ENCODE measurements at places on chromosomes 7 and 10.
A peak's percentile ranks its signal among the peaks of the same experiment; 100 is the strongest.

GRCh38 chr10:80411681-80412220 is 3.4 kb downstream of the PRXL2A start:
- H3K27me3 ChIP-seq: peaks cover 23% of the 10 kb centered on the region
- DNase-seq: no peak
- H3K4me1 ChIP-seq: peaks cover 25% of the 10 kb centered on the region

DNA sequence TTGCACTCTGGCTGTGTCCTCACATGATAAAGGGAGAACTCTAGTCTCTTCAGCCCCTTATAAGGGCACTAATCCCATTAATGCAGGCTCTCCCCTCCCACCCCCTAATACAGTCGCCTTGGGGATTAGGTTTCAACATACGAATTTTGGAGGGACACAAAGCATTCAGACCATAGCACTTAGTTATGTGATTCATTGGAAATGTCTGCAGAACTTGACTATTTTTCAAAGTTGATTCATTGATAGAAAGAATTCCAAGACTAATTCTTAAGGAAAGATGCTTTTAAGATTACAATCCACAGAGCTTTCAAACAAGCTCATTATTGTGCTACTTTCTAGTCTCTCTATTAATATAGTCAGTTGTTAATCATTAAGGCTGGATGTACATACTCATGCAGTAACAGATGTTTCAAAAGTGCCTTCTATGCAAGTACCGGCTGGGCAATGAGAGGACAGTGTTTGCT is 85.3 kb upstream of the RPA3 start:
- peaks cover 20% of the 10 kb centered on the region for H3K4me1 ChIP-seq
- DNase-seq: peak; percentile 16
- no peaks in the 10 kb centered on the region for H3K36me3 ChIP-seq
- H3K27ac ChIP-seq: no peak overlapping the region
- no peak overlapping the region for H3K4me3 ChIP-seq

- H3K27ac ChIP-seq: no peak overlapping the region
- H3K36me3 ChIP-seq: peaks cover 12% of the 10 kb centered on the region
- no peak overlapping the region for H3K4me3 ChIP-seq
- no peaks in the 10 kb centered on the region for H3K27me3 ChIP-seq
Observed at GRCh38 chr10:50392966-50393718, 141.8 kb upstream of the ASAH2 start.

DNA sequence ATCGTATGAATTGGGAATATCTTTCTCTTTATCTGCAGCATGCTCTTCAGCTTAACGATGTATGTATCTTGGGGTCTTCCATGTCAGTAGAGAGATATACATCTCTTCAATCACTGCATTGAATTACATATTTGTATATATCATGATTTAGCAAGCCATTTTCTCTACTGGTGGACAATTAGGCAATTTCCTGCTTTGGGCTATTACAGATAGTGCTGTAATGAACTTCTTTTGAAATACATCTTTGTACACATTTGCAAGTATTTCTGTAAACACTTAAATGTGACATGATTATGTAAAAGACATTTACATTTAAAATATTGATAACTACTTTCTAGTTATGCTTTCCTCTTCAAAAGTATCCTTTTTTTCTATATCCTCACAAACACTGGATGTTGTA is 199.0 kb downstream of the PPP1R9A start:
- H3K36me3 ChIP-seq: no peaks in the 10 kb centered on the region
- no peaks in the 10 kb centered on the region for H3K4me1 ChIP-seq
- no peak overlapping the region for H3K4me3 ChIP-seq
- no peak for DNase-seq

GRCh38 chr7:105800442-105800841 is 76.0 kb downstream of the ATXN7L1 start:
- peak overlapping the region; percentile 18 for H3K4me3 ChIP-seq
- H3K36me3 ChIP-seq: no peaks in the 10 kb centered on the region
- H3K27ac ChIP-seq: peak overlapping the region; percentile 27
- peaks cover 4% of the 10 kb centered on the region for H3K27me3 ChIP-seq
- no peak for DNase-seq

- H3K4me3 ChIP-seq: no peak overlapping the region
- no peaks in the 10 kb centered on the region for H3K36me3 ChIP-seq
- H3K27me3 ChIP-seq: peaks cover 4% of the 10 kb centered on the region
- no peaks in the 10 kb centered on the region for H3K4me1 ChIP-seq
- no peak overlapping the region for H3K27ac ChIP-seq
- no peak for DNase-seq
Observed at GRCh38 chr7:26348234-26348851, 56.7 kb downstream of the SNX10 start.

DNA sequence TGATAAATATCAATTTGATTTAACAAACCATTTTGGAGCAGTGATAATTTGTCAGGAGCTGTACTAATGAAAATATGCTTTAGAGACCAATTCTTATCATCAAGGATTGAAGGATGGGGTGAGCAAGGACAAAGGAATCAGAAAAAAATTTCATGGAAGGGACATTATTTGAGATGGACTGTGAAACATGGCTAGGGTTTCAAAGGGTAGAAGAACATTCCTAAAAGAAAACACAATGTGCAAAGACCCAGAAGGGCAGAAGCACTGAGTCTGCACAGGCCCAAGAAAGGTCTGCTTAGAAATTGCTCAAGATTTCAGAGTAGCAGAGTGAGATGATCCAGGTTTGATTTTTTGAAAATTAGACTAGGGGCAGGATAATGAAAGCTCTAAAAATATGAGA is 174.5 kb downstream of the LRRN3 start:
- no peak overlapping the region for H3K27ac ChIP-seq

DNA sequence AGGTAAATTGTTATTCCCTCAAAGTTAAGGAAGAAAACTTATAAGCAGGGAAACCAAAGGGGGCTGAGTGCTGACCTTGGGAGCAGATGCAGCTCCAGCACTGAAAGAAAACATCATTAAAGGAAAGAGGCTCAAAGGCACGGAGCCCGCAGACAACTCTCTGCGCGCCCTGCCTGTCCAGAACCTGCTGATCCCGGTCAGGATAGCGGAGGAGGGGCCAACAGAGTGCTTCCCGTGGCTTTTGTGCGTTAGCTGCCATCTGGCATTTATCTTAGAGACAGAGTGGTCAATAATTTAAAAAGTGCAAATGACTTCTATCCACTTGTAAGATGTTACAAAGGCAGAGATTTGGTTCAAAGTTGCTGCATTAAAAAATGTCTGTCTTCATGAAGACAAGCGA is 162.1 kb downstream of the FANK1 start:
- no peaks in the 10 kb centered on the region for H3K36me3 ChIP-seq
- no peak overlapping the region for H3K4me3 ChIP-seq
- DNase-seq: no peak
- H3K27me3 ChIP-seq: peaks cover 12% of the 10 kb centered on the region
- H3K27ac ChIP-seq: no peak overlapping the region

DNA sequence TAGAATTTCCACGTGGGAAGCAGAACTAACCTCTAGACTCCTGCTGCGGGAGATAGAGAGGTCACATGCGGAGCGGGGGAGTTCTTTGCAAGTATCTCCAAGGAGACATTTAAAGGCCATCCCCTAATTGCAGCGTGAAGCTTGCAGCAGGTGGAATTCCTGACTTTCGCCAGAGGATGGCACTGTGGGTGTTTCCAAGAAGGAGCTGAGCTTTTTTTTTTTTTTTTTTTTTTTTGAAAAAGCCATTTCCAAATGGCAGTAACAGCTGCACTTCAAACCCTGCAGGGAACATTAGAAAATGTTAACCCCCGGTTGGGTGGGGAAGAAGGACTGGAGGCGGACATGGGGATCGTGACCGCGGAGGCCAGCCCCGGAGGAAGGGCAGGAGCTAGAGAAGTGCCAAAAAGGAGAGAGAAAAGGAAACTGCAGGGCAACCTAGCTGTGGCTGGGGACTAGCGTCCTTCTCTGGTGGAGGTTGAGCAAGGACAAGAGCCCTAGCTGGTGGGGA is 487.7 kb downstream of the TYW1 start:
- H3K4me1 ChIP-seq: no peaks in the 10 kb centered on the region
- no peak overlapping the region for H3K27ac ChIP-seq
- no peak overlapping the region for H3K4me3 ChIP-seq
- peak; percentile 38 for DNase-seq
- H3K27me3 ChIP-seq: peaks cover 13% of the 10 kb centered on the region

- no peaks in the 10 kb centered on the region for H3K36me3 ChIP-seq
- no peak overlapping the region for H3K27ac ChIP-seq
- H3K4me1 ChIP-seq: peaks cover 8% of the 10 kb centered on the region
- DNase-seq: no peak
Observed at GRCh38 chr7:81777697-81778096, 7.8 kb upstream of the HGF start.

GRCh38 chr10:119871881-119872609 is 598 bp downstream of the MCMBP start:
- DNase-seq: no peak
- peak overlapping the region; percentile 96 for H3K4me3 ChIP-seq
- peak overlapping the region; percentile 88 for H3K27ac ChIP-seq
- peaks cover 6% of the 10 kb centered on the region for H3K36me3 ChIP-seq
- peaks cover 2% of the 10 kb centered on the region for H3K27me3 ChIP-seq
- peaks cover 50% of the 10 kb centered on the region for H3K4me1 ChIP-seq

DNA sequence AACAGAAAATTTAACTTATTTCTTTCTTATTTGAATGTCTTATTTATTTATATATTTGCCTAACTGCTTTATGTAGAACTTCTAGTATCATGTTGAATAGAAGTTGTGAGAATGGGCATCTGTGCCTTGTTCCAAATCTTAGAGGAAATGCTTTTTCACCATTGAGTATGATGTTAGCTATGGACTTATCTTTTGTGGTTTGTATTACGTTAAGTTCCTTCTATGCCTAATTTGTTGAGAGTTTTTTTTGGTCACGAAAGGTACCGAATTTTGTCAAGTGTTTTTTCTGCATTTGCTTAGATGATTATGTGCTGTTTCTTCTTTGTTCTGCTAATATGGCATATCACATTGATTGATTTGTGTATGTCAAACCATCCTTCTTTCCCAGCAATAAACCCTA is 161.0 kb upstream of the TRIM24 start:
- H3K4me3 ChIP-seq: no peak overlapping the region
- H3K4me1 ChIP-seq: no peaks in the 10 kb centered on the region
- no peaks in the 10 kb centered on the region for H3K36me3 ChIP-seq

GRCh38 chr10:47347303-47347675 is 874 bp upstream of the RBP3 start:
- no peaks in the 10 kb centered on the region for H3K36me3 ChIP-seq
- H3K4me1 ChIP-seq: no peaks in the 10 kb centered on the region
- H3K4me3 ChIP-seq: no peak overlapping the region
- no peak for DNase-seq

- H3K4me1 ChIP-seq: no peaks in the 10 kb centered on the region
- DNase-seq: no peak
- H3K4me3 ChIP-seq: no peak overlapping the region
- H3K27me3 ChIP-seq: no peaks in the 10 kb centered on the region
- H3K27ac ChIP-seq: no peak overlapping the region
Observed at GRCh38 chr7:83038787-83039186, 123.9 kb downstream of the PCLO start.

GRCh38 chr10:61280303-61280702 is 172.9 kb downstream of the TMEM26 start:
- peaks cover 21% of the 10 kb centered on the region for H3K4me1 ChIP-seq
- H3K4me3 ChIP-seq: no peak overlapping the region
- no peak overlapping the region for H3K27ac ChIP-seq
- peaks cover 4% of the 10 kb centered on the region for H3K36me3 ChIP-seq
- peaks cover 2% of the 10 kb centered on the region for H3K27me3 ChIP-seq
